ENCODE measurements at places on chromosomes 11 and 22.

GRCh38 chr11:13944911-13945425, 17.6 kb upstream of the SPON1 start:
- no peaks in the 10 kb centered on the region for H3K4me1 ChIP-seq
- H3K4me3 ChIP-seq: no peak overlapping the region
- DNase-seq: no peak

DNA sequence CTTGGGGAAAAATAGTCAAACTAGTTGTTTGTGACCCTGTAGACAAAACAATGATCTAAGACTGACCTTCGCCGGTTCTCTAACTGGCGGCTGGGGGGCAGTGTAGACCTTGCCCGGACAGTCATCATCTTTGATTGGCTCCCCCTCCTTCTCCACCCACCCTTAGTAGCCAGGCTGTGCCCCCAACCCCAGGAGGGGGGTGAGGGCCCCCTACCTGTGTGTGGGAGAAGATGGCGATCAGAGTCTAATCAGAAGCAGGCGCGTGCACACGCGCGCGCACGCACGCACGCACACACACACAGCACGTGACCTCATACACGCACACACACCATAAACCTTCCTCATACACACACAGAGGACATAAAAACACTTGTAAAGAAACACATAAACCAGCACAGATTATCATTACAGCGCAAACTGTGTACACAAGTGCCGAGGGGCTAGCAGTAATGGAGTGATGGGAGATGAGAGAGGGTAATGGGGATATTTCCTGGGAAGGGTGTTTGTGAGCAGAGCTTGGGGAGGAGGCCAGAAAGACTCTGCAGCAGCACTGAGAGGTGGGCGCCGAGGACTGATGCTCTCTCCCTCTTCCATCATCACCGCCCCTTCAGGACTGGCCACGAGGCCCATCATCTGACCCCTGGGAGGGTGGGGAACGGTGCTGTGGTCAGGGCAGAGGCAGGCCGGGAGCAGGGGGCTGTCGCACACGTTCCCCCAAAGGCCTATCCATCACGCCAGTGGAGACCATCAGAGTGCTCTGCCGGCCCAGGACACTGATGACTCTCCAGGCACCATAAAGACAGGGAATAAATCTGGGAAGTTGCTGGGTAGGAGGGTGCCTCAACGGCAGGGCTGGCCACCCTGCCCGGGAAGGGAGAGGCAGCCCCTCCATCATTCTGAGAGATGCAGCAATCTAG, 12.2 kb downstream of the NECTIN1 start:
- H3K27ac ChIP-seq: peak overlapping the region; percentile 82
- no peak for DNase-seq
- H3K4me1 ChIP-seq: peaks cover 21% of the 10 kb centered on the region
- no peaks in the 10 kb centered on the region for H3K36me3 ChIP-seq

GRCh38 chr22:23673050-23673620, 17.7 kb upstream of the RGL4 start:
- H3K27ac ChIP-seq: no peak overlapping the region
- H3K27me3 ChIP-seq: no peaks in the 10 kb centered on the region
- peak; percentile 60 for DNase-seq

DNA sequence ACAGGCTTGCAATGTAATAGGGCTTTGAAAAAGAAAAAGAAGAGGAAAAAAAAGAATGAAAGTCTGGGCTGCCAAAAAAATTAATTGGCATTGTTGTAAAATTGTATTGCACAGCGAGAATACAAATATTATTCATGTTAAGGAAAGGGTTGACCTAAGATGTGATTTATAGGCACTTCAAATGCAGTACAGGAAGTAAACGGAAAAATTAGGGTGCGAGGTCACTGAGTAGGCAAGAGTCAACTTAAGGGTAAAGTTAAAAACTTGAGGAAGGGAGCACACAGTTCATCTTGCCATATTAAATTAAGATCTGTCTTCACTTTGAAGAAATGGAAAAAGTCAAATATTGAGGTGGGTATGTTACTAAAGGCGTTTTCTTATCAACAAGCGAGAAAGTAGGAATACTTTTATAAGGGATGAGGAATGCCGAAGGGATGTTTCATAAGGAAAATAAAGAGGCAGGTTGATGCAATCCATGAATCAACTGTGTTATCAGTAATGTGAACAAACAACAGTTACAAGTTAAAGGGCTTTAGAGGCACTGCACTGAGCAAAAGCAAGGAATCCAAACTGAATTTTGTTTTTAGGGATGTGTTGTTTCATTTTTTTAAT, 123.0 kb downstream of the WT1 start:
- no peaks in the 10 kb centered on the region for H3K4me1 ChIP-seq
- no peak for DNase-seq
- H3K4me3 ChIP-seq: no peak overlapping the region
- no peaks in the 10 kb centered on the region for H3K36me3 ChIP-seq
- peaks cover 15% of the 10 kb centered on the region for H3K27me3 ChIP-seq
- H3K27ac ChIP-seq: no peak overlapping the region

- no peaks in the 10 kb centered on the region for H3K36me3 ChIP-seq
- no peak for DNase-seq
- H3K27ac ChIP-seq: no peak overlapping the region
- no peaks in the 10 kb centered on the region for H3K4me1 ChIP-seq
- no peaks in the 10 kb centered on the region for H3K27me3 ChIP-seq
Observed at GRCh38 chr11:101555366-101555765, 28.4 kb downstream of the TRPC6 start.

GRCh38 chr11:44977493-44977984, 26.9 kb upstream of the TP53I11 start:
- H3K4me3 ChIP-seq: peak overlapping the region; percentile 52
- no peaks in the 10 kb centered on the region for H3K36me3 ChIP-seq
- no peaks in the 10 kb centered on the region for H3K27me3 ChIP-seq
- DNase-seq: peak; percentile 85
- H3K27ac ChIP-seq: no peak overlapping the region
- peaks cover 27% of the 10 kb centered on the region for H3K4me1 ChIP-seq

- no peak overlapping the region for H3K4me3 ChIP-seq
- H3K4me1 ChIP-seq: peaks cover 8% of the 10 kb centered on the region
- H3K36me3 ChIP-seq: peaks cover 5% of the 10 kb centered on the region
- no peak overlapping the region for H3K27ac ChIP-seq
- DNase-seq: no peak
- H3K27me3 ChIP-seq: no peaks in the 10 kb centered on the region
Observed at GRCh38 chr11:59617876-59618275, 2.3 kb upstream of the OSBP start.

- DNase-seq: no peak
- no peak overlapping the region for H3K27ac ChIP-seq
- H3K36me3 ChIP-seq: peaks cover 30% of the 10 kb centered on the region
- no peaks in the 10 kb centered on the region for H3K4me1 ChIP-seq
- no peaks in the 10 kb centered on the region for H3K27me3 ChIP-seq
Observed at GRCh38 chr11:2401436-2401984, 960 bp downstream of the TSSC4 start.

DNA sequence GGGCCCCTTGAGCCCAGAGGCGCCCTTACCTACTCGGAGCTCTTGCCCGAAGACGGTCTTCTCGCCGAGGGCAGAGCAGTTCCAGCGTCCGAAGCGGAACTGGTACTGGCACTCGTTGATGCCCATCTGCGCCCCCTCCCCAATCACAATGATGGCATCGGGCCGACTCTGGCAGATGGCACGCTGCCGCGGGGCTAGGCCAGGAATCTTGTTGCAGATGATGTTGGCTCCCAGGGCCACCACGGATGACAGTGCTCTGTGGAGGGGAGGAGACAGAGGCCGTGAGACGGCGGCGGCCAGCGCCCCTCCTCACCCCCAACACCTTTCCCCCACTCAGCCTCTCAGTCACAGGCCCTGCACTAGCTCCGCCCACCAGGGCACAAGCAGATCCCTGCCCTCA, 27.1 kb downstream of the WNT7B start:
- no peak for DNase-seq
- H3K4me3 ChIP-seq: no peak overlapping the region
- no peaks in the 10 kb centered on the region for H3K4me1 ChIP-seq
- H3K27ac ChIP-seq: no peak overlapping the region
- H3K27me3 ChIP-seq: no peaks in the 10 kb centered on the region

DNA sequence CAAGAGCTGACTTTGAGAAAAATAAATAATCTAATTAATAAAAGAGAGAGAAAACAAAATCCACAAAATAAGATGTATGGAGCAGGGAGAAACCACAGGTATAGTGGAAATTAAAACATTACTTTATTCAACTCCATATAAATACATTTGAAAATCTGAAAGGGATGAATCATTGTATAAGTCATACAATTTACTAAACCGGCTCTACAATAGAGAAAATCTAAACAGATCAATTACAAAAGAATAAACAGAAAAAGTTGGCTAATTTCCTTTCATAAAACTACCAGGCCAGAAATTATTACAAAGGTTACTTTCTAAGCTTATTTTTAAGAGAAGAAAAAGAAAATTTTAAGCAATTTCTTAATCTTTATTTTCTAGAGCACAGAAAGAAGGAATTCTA, 51.3 kb upstream of the DRD2 start:
- no peak for DNase-seq
- H3K4me1 ChIP-seq: no peaks in the 10 kb centered on the region
- H3K4me3 ChIP-seq: no peak overlapping the region
- H3K27me3 ChIP-seq: no peaks in the 10 kb centered on the region

DNA sequence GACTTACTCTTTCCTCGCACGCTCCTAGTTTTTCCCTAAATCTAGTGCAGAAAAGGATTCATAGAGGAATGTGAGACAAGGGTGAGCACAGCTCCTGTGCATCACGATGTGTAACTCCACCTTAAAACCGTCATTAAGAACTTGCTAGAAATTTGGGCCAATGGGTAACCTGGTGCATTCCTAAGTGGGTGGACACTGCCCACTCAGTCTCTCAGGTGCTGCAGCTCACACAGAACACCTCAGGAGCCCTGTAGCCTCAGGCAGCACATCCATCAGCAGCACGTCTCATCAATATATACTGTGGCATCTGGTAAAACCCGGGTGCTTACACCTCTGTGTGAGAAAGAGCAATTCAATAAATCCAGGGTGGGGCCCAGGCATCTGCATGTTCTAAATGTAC, 12.4 kb downstream of the POU2AF3 start:
- H3K4me1 ChIP-seq: peaks cover 6% of the 10 kb centered on the region
- H3K27ac ChIP-seq: no peak overlapping the region
- H3K27me3 ChIP-seq: peaks cover 39% of the 10 kb centered on the region
- H3K36me3 ChIP-seq: no peaks in the 10 kb centered on the region

GRCh38 chr22:24436553-24436952, 9.2 kb downstream of the ADORA2A start:
- H3K36me3 ChIP-seq: no peaks in the 10 kb centered on the region
- H3K4me1 ChIP-seq: no peaks in the 10 kb centered on the region
- no peaks in the 10 kb centered on the region for H3K27me3 ChIP-seq

GRCh38 chr11:116162086-116162885, 610.5 kb downstream of the BUD13 start:
- DNase-seq: no peak
- H3K4me3 ChIP-seq: no peak overlapping the region
- peaks cover 5% of the 10 kb centered on the region for H3K4me1 ChIP-seq

GRCh38 chr11:96097844-96098421, 174.0 kb upstream of the MTMR2 start:
- H3K36me3 ChIP-seq: no peaks in the 10 kb centered on the region
- H3K27ac ChIP-seq: no peak overlapping the region
- H3K27me3 ChIP-seq: no peaks in the 10 kb centered on the region
- no peak for DNase-seq
- H3K4me1 ChIP-seq: peaks cover 7% of the 10 kb centered on the region

DNA sequence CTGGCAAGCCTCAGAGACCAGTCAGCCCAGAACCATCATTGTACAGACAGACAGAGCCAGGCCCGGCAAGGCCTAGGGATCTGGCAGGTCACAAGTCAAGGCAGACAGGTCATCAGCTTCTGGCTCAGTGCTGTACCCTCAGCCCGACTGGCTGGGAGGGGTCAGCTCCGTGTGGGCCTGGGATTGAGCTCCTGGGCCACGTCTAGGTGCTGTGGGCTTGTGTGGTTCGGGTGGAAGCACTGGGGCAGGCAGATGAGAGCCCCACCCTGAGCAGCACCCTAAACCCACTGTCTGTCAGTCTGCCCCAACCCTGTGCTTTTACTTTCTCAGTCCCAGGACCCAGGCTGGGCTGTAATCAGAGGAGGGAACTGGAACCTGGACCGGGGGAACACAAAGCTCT, 26.9 kb upstream of the P2RY2 start:
- DNase-seq: no peak
- no peak overlapping the region for H3K27ac ChIP-seq
- no peaks in the 10 kb centered on the region for H3K36me3 ChIP-seq
- no peaks in the 10 kb centered on the region for H3K27me3 ChIP-seq

DNA sequence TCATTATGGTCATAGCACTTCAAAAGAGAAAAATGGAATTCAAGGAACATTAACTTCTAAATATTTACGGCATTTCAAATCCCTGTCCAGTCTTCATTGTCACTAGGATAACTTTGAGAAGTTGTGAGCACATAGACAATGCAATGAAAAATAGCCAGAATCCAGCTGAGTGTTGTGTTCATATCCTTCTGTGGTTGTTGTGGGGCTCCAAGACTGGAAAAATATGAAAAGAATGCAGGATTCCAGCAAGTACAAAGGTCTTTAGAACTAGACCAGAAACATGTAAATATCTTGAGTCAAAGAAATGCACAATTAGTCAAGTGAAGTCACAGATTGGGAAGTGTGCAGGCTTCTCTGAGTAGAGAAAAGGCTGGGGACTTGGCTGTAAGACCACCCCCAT, 68.7 kb downstream of the WT1 start:
- no peak overlapping the region for H3K4me3 ChIP-seq
- no peak overlapping the region for H3K27ac ChIP-seq
- DNase-seq: no peak

- H3K4me3 ChIP-seq: no peak overlapping the region
- H3K27me3 ChIP-seq: no peaks in the 10 kb centered on the region
- H3K36me3 ChIP-seq: peaks cover 74% of the 10 kb centered on the region
- DNase-seq: peak; percentile 63
- peaks cover 5% of the 10 kb centered on the region for H3K4me1 ChIP-seq
Observed at GRCh38 chr11:134244593-134244992, 8.6 kb downstream of the THYN1 start.

DNA sequence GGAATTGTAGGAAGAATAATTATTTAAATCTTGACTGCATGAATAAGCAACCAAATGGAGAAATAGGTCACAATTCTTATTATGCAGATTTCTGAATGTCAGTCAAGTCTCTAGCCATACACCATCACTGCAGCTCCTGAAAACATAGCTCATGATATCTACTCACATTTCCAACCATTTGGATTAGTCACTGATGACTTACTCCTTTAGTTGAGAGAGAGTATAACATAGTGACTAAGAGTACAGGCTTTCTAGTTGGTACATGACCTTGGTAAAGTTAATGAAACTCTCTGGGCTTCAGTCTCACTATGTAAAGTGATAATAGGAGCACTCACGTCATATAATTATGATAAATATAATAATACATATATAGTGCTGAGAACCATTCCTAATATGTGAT, 265.2 kb downstream of the KCNA4 start:
- no peak for DNase-seq
- H3K27ac ChIP-seq: no peak overlapping the region
- no peaks in the 10 kb centered on the region for H3K27me3 ChIP-seq
- no peaks in the 10 kb centered on the region for H3K36me3 ChIP-seq
- no peak overlapping the region for H3K4me3 ChIP-seq
- no peaks in the 10 kb centered on the region for H3K4me1 ChIP-seq
